ENCODE measurements at places on chromosomes 4 and X. TPM values are rescaled to one million over a fixed set of nuclear protein-coding genes. Genes with fewer than 3 reads are reported as not detected.

DNA sequence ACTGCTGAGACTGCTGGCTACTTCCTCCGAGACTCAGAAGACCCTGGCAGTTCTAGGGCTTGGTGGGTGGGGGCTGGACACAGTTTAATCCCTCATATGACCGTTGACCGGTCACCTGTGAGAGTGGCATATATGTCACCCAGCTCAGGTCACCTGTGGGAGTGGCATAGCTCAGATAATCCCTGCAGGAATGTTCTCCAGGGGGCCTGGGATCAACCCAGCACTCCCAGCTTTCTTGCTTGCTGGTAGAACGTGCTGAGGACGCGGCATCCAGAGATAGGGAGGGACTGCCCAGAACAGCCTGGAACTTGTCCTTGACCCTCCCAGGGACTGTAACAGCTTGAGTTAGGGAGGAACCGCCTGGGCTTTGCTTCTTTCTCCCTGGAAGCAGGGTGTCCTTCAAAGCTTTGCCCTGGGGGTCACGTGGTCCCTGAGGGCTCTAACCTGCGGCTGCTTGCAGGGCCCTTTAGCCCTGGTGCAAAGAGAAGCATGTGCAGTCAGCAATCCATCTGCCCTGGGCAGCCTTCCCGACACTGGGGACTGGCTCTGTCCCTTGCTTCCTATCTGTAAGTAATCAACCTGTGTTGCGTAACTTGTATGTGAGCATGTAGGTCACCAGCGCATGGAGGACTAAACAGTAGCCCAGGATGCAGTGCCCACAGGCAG, 55.3 kb downstream of the ZFYVE28 start:
- no peak for DNase-seq

- no peak for DNase-seq
Observed at GRCh38 chr4:138945840-138946239, 69.7 kb upstream of the NOCT start.

DNA sequence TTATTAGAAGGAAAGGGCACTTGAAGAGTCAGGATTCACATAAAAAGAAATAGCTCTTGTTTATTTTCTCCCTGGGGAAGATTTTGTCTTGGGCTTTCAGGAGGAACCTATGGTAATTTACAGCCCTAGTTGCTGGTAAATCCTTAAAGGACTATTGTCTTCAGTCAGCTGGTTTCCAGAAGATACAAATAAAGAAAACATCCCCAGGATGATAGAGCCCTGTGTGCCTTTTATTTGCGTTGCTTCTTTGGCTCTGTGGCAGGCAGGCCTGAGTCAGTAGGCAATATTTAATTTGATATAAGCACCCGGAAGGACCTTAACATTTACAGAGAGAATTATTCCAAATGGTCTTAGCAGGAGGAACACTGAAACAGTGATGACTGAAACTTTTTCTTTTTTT, 131.0 kb upstream of the SLC34A2 start:
- no peak for DNase-seq

DNA sequence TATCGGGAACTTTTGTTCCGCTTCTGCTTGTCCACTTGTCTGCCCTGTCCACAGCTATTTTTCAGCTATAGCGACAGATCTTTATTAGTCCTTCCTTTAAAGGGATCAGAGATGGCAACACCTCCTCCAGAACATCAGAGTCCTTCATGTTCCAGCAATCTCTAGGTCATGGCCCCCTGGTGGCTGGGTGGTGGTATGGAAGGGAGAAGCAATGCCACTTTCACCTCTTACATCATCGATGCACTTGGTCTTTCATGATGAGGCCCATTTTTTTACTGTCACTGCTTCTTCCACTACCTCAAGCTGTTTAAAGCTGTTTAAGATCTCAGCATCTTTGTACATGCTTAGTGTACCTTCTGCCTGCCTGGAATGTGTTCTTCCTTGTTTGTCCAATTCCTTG, 106.7 kb downstream of the ARHGAP6 start:
- no peak for DNase-seq

DNA sequence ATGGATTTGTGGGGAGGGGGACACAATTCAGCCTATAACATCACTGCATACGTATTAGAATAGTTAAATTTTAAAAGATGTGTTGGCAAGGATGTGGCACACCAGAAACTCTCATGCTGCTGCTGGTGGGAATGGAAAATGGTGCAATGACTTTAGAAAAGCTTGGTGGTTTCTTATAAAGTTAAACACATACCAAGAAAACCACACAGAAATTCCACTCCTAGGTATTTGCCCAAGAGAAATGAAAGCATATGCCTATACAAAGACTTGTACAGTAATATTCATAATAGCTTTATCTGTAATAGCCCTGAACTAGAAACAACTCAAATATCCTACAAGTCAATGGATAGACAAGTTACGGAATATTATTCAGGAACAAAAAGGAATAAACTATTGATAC, 71.3 kb upstream of the PDHA1 start:
- no peak for DNase-seq

DNA sequence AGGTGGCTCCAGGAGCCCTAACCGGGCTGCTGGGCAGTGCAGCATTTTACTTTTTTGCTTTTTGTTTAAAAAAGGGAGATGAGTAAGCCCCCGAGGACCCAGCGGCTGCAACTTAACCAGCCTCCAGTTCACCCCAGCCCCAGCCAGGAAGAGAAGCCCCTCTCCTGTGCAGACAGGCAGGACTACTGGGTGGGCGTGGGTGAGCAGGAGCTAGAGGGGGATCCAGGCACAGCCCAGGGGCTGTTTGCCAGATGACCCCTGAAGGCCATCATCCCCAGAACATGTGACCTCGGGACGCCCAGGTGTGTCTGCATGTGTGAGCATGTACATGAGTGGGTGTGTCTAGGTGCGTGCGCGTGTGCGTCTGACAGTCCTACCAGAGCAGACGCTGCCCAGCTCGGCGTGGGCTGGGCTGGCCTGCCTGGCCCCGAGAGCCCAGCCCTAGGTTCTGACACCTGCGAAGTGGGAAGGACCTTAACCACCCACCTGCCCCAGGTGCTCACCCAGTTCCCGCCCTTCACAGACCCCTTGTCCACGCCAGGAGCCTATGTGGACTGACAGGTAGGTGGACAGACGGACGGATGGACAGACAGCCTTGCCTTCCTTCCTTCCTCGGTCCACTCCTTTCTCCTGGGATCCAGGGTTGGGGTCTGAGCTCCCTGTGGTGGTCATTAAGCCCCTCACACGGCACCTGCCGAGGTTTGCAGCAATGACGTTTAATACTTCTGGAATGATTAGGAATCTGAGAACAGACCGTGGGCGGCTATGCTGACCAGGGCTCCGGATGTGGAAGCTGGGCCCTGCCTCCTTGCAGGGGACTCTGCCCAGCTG, 7.8 kb upstream of the HAUS3 start:
- no peak for DNase-seq

- DNase-seq, result no peak
Observed at GRCh38 chr4:57445686-57446085, 335.5 kb upstream of the IGFBP7 start.

GUCY1B1 gene
- total RNA-seq, result 18.6 TPM

PPP4R3C gene
- total RNA-seq, result not detected

Measured in mesothelial cell of epicardium (in vitro differentiated cells).